ENCODE measurements at places on chromosomes 3 and 15.

DNA sequence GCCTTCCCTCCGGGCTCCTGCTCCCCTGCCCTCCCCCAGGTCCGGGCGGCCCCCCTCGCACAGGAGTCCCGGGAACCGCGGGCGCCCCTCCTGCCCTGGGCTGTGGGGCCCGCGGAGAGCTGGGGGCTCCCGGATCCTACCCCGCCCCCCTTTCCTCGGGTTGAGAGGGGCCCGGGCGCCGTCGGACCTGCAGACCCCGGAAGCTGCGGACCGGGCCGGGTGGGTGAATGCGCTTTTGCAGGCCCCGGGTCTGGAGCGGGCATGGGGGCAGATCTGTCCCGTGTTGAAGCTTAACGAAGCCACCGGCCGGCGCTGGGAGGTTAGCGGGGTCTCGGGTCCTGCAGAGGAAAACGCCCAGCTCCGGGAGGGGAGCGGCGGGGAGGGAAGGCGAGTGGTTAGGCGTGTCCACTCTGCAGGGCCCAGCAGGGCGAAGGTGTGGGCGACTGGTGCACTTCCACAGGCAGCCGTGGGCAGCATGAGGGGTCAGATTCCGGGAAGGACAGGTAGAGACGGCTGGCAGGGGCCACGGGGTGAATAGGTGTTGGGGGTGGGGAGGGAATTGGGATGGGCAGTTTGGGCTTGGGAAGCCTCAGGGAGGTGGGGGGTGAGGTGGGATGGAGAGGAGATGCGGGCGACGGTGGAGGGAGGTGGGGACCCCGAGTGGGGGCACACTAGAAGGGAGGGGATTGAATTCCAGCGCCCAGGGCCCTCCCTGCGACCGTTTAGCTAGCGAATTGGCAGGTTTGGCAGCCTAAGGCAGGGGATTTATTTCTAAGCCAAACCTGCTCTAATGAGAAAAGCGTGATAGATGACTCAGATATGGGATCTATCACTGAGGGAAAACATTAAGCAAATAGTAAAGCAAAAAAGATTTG, 635 bp downstream of the CD276 start:
- H3K36me3 ChIP-seq, result no peaks in the 10 kb centered on the region
- H3K4me1 ChIP-seq, result peaks cover 47% of the 10 kb centered on the region
- peak overlapping the region; percentile 81 for H3K4me3 ChIP-seq
- peak; percentile 54 for DNase-seq

DNA sequence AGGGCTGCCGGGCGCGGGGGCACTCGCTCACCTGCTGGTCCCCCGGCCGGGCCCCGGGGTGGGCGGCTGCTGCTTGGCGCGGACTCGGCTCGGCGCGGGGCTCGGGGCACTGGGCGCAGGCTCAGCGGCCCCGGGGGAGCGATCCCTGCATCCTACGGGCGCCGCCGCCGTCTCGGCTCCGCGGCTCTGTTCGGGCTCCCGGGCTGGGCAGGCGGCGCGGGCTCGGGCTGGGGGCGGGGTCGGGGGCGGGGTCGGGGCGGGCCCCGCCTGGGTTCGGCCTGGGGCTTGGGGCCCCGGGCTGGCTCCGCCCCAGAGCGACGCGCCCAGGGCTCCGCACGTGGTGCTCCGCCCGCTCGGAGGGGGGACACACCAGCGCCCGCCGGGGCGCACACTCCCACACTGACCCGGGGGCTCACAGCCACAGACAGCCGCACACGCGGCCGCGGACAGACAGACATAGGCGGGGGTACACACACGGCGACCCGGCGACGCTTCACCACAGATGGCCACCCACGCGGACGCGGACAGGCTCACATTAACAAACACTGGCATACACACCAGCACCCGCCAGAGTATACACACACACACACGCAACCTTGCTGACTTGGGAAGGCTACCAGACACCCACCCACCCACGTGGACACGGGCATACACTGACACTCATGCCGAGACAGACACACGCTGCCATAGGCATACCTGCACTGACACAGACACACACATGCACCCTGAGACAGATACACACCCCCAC, at the start of gene SCN5A:
TSS of gene SCN5A (minus strand) at position 188 of the 748 bp plus-strand sequence. CDS start 16,380 bp downstream, outside the sequence.
- H3K36me3 ChIP-seq, result no peaks in the 10 kb centered on the region
- DNase-seq, result peak; percentile 88
- no peak within 1 kb of the TSS for H3K27ac ChIP-seq
- H3K4me3 ChIP-seq, result peak within 1 kb of the TSS; percentile 27
- H3K4me1 ChIP-seq, result peaks cover 5% of the 10 kb centered on the region

GRCh38 chr15:71678605-71679004, 131.7 kb upstream of the NR2E3 start:
- peaks cover 3% of the 10 kb centered on the region for H3K4me1 ChIP-seq
- no peak overlapping the region for H3K4me3 ChIP-seq
- no peaks in the 10 kb centered on the region for H3K36me3 ChIP-seq
- H3K27me3 ChIP-seq, result no peaks in the 10 kb centered on the region

DNA sequence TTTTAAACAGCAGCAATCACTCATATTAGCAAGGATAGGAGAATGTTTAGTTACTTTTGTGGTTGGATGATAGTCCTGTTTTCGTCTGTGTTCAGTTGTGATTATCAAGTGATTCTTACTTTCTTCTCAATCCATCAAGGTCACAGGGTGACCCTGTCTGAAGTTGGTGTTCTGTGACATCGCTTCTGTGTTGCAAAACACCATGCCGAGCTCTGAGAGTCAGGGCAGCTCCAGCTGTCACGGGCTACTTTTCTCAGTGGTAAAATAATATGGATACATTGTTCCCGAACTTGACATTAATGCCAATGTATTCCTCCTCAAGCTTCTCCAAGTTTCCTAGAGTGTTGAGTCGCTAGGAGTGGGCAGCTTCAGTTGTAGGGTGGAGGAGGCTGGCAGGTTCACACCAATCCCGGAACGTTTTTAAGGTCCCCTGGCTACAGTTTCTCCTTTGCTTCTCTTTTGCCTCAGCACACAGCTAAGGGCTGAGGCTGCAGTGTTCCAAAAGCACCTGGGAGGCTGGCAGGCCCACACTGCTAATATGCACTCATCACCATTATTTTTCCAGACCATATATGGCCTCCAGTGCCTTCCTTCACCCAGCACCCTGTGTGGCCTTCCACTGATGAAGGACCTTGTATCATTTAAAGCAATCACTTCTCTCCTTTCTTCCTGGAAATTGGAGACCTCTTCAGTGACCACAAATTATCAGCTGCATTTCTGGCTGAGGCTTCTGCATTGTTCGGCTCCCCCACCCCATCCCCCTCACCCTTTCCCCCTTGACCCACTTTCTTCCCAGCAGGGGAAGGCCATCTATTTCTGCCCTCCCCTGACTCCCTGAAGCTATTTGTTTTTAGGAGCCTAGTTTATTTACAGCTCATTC, 25.8 kb downstream of the COLQ start:
- H3K4me1 ChIP-seq, result peaks cover 16% of the 10 kb centered on the region
- no peaks in the 10 kb centered on the region for H3K27me3 ChIP-seq
- no peak overlapping the region for H3K4me3 ChIP-seq

- peak overlapping the region; percentile 8 for H3K4me3 ChIP-seq
- H3K36me3 ChIP-seq, result no peaks in the 10 kb centered on the region
- H3K27me3 ChIP-seq, result peaks cover 33% of the 10 kb centered on the region
These were observed 3.0 kb downstream of the SPINT1 start for GRCh38 chr15:40846841-40847222.

Measured in left lung (tissue), 14 donors.